ENCODE measurements at places on chromosomes 12 and 14.

GRCh38 chr14:75561013-75561432, 17.4 kb upstream of the FLVCR2 start:
- no peak for DNase-seq

DNA sequence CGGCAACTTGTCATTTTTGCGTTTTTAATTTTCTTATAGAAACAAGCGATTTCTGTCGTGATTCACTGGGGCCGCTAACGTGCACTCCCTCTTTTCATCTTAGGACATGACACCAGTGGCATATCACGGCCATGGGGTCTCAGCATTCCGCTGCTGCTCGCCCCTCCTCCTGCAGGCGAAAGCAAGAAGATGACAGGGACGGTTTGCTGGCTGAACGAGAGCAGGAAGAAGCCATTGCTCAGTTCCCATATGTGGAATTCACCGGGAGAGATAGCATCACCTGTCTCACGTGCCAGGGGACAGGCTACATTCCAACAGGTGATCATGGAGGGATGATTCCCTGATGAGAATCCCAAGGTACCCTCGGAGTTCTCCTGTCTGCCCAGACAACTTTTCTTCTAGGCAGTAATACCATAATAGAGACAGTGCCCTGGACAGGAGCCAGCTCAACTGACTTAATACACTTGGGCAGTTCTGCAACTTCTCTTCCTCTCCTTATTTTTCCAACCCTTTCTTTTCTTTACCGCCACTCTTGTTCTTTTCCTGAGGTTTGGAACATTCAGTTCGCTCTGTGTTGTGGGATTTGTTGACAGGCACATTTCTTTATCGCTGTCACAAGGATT, 821 bp downstream of the TMEM106C start:
- no peak for DNase-seq

GRCh38 chr14:66920196-66920595, 269.0 kb upstream of the GARIN2 start:
- no peak for DNase-seq

GRCh38 chr14:104956290-104956890, 21.8 kb downstream of the AHNAK2 start:
- no peak for DNase-seq

GRCh38 chr14:55624913-55625312, 44.9 kb downstream of the KTN1 start:
- DNase-seq, result no peak

DNA sequence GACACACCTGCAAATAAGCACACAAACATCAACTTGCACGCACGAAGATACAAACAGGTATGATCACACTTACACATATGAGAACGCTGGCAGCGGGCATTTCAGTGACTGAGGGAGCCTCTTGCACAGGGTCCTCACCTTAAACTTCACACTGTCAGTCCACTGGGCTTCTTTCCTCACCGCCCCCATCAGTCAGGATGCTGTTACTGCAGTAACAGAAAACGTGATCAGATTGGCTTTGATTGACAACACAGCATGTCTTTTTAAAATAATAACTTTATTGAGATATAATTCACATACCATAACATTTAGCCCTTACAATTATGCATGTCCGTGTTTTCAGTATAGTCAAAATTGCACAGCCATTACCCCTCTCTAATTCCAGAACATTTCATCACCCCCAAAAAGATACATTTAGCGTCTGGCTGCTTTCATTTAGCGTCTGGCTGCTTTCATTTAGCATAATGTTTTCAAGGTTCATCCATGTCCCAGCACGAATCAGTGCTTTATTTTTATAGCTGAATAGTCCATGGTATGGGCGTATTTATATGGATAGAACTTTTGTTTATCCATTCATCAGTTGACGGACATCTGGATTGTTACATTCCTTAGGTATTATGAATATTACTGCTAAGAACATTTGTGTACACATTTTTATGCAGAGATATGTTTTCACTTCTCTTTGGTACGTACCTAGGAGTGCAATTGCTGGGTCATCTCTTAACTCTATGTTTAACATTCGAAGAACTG, 8.4 kb downstream of the CCDC197 start:
- no peak for DNase-seq

GRCh38 chr14:35285168-35286002, 6.8 kb upstream of the PSMA6 start:
- no peak for DNase-seq

- DNase-seq, result no peak
These were observed 80.8 kb downstream of the ANO2 start for GRCh38 chr12:5864301-5864700.
